Stimulated activated memory B cell treated with anti-CD40 and anti-IgM and Interleukin-4, amounts not matched to agents 10 μg/mL and 1 μg/mL and 100 μg/mL, for 72 hours (primary cell): ENCODE measurements at places on chromosomes 3 and 15.

DNA sequence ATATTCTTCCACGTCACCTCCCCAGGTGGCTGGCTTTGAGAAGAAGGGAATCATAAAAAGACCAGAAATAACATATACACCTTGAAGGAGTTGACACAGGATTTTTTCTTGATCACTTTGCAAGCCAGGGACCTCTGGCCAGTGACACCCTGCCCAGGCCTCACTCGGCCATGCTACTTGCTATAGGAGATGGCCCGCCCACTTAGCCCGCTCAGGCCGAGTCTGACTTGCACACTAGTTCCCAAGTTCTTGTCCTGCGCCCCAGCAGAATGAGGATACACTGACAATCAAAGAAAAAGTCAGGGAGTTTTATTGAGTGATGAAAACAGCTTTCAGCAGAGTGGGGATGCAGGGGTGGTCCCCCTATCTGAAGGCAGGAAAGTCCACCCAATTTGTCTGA lies 1046.1 kb upstream of the CFAP20DC start:
- ATAC-seq: no peak

DNA sequence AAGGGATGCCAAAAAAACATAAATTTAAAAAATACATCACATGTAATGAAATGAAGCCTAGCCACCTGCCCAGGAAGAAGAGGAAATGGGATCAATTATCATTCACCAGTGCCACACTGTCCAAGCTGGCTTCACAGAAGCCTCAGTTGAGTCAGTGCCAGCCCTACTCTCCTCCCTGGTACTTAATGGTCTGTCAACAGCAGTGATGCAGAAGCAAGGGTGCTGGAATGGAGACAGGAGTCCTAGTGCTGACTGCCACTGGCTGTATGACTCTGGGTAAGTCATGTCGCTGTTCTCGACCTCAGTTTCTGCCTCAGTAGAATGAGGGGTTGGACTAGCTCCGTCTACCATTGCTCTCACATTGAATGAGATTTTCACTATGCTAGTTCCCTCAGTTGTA lies 78.5 kb upstream of the LARS2 start:
- no peak for ATAC-seq

- ATAC-seq: no peak
These were observed 675 bp downstream of the PSMD6 start for GRCh38 chr3:64022451-64023186.

- no peak for ATAC-seq
These were observed 334.7 kb upstream of the RASGRP1 start for GRCh38 chr15:38899300-38899699.

DNA sequence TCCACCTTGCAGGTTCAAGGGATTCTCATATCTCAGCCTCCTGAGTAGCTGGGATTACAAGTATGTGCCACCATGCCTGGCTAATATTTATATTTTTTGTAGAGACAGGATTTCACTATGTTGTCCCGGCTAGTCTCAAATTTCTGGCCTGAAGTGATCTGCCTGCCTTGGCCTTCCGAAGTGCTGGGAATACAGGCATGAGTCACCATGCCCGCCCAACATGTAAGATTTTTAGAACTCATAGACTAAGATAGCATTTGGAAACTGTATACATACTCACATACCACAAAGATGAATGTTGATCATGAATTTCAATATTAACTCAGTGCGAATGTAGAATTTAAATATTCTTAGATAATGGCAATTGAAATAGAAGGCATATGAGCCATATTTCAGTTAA lies 718.9 kb downstream of the NLGN1 start:
- no peak for ATAC-seq

- no peak for ATAC-seq
These were observed 62.1 kb upstream of the HERC1 start for GRCh38 chr15:63895787-63896218.

DNA sequence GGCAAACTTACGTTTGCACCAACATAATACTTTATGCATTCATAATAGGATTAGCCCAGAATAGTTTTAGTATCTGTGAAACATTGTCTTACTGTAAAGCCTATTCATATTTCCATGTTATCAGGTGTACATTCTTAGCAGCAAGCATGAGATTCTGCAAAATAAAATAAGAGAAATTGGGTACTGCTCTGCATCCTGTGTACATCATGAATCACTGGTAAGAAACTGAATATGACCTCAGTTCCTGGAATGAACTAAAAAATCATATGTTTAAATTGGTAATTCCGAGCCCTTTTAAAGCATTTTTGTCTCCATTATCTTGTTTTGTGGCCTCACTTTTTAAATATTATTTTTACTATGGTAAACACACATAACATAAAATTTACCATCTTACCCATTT lies 605.1 kb downstream of the ROBO1 start:
- no peak for ATAC-seq

DNA sequence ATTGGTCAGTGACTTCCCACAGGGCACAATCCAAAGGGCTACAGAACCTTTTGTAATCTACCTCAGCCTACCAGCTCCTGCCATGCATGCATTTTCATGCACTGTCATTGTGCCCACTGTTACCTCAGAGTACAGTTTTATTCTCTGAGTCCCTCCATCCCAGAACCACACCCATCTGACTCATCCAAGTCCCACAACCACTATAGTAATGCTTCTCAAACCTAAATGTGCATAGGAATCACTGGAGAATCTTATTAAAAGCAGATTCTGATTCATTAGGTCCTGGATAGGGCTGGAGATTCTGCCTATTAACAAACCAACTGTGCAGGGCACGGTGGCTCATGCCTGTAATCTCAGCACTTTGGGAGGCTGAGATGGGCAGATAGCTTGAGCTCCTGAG lies 3.7 kb upstream of the B3GALNT1 start:
- no peak for ATAC-seq

DNA sequence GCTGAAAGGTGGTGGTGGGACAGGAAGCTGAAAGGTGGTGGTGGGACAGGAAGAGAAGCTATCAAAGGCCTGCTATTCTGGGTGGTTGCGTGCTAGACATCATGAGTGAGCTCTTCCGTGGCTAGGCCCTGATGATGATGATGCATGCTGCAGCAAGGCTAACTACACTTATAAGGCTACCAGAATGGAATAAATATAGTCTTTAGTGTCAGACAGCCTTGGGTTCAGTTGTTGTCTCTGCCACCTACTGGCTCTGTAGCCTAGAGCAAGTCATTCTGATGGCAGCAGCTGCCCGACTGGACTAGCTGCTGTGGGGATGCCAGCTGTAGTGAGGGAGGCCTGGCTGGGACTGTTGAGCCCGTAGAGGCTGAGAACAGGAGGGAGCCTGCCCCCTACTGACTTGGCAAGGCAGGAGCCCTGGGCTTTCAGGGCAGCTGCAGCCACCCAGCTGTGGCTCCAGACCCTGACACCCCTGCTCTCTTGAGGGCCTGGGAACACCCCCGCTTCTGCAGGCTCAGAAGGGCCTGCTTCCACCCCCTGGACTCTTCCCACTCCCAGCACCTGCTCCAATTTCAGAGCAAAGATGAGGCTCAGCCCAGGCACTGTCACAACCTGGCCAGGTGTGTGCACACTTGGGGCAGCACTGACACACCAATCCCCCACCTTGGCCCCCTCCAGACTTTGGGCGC lies 21.4 kb upstream of the ZBED2 start:
- ATAC-seq: peak; percentile 83

- no peak for ATAC-seq
These were observed 253.1 kb downstream of the NLGN1 start for GRCh38 chr3:173650596-173650995.

- ATAC-seq: no peak
These were observed 7.2 kb downstream of the POLR2H start for GRCh38 chr3:184368586-184369183.

DNA sequence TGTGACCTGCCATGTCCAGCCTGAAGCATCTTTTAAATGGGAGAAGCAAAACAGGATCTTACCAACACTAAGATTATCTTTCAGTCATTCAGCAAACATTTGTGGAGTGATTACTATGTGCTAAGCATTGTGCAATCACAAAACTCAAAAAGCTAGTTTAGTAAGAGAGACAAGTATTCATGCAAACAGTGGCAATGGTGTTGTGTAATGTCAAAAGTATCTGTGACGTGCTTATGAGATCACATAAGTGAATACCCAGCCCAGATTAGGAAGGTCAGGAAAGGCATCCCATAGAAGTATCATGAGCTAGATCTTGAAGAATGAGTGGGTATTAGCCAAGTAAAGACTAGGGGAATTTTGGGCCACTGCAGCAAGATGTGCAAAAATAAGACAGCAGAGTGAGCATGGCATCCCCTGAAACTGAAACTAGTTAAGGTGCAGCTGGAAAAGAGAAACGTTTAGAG lies 32.1 kb downstream of the SEC62 start:
- ATAC-seq: peak; percentile 45

GRCh38 chr15:33910741-33911140 lies 57.6 kb upstream of the CHRM5 start:
- ATAC-seq: no peak

DNA sequence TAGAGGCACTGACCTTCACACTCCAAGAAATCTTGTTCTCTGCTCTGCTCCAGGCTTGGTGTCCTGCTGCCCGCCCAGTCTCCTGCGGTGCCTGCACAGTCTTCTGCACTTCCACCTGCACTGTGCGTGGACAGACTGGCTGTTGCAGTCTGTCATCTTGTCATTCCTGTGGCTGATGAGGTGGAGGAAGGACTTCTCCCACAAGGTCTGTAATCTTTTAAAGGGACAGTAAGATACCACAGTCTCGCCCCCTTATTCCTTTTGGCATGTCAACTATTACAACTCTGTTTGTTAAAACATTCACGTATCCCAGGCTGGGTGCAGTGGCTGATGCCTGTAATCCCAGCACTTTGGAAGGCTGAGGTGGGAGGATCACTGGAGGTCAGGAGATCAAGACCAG lies 54.1 kb upstream of the IGF2BP2 start:
- ATAC-seq: no peak
